Suppressor macrophage treated with lipopolysaccharide for 1 hour (primary cell): ENCODE measurements at places on chromosomes 6 and 20.

- peak; percentile 63 for DNase-seq
These were observed 12.9 kb downstream of the COX7A2 start for GRCh38 chr6:75230484-75231325.

DNA sequence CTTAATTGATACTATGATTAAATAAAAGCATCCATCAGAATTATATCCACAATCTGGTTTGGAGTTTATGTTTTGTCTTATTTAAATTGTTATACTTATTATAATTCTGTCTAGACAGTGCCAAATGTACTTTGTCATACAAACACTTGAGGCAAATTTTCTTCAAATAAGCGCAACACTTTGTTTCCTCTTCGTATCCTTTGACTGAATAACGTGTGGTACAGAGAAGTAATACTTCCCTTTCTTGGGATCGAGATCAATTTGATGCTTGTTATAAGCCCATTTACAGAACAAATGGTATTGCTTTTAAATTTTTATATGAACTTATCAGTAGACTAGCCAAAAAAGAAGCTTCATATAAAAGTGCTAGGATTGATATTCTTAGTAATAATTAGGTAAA, 111.0 kb downstream of the ATG5 start:
- peak; percentile 7 for DNase-seq

GRCh38 chr20:63372971-63373885, 12.1 kb upstream of the CHRNA4 start:
- no peak for DNase-seq

DNA sequence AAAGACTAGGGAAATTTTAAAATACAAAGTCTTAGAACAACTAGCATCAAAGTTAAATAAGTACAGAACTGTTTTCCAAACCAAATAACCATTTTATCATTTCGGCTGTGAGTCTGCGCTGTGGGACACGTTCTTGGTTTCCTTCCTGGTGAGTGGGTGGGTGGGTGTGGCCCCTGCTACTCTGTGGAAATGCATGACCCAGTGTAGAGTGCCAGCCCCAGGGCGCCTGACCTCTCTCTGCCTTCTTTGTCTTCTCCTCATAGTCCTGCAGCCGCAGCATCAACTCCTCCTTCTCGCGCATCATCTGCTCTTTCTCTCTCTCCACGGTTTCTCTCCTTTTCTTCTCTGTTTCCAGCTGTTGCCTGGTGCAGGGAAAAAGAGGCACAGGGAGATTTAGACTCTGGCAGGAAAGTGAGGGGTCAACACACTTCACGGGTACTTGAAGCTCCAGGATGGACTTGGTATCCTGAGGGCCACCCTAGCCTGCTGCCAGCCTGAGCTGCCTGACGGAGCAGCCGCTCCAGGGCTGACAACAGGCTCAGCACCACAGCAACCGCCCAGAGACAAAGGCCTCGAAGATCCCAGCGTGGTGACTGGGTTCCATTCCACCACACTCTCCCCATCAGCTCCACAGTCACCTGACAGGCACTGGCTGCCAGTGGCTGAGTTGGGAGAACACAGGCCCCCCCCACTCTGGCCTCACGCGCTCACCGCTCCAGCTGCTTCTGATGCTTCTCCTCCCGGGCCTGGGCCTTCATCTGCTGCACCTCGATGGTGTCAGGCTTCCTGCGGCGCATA, 48.4 kb downstream of the EZR start:
- DNase-seq = no peak

DNA sequence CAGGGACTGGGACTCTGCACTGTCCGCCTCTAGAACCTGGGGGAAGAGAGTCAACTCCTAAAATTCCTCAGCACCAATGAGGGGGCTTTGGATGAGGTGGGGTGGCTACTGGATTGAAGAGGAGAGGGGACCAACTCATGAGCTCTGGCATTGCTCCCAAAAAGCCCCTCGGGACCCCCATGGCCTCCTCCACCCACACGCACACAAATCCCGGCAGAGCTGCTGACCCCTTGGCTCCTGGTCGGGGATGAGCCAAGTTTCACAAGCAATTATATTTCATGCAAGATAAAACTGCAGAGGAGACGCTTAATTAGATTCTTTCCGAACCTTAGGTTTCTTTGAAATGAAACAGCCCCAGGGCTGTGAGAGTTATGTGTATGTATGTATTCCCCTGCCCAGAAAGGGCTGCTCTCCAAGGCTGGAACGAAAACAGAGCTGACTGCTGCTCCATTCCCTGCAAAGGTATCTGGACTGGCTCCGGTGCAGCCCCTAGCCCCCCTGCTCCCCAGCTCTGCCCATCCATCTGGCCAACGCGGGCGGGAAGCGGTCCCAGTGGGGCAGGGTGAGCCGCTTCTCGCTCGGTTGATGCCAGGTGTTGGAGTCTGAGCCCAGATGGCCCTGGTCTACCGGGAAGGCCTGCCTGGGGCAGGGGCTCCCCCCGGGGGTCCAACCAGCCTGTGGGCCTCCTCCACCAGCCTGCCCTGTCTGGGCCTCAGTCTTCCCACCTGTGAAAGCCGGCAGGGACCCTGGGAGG, 46.8 kb upstream of the STX16 start:
- DNase-seq = no peak

GRCh38 chr6:25013246-25013645, 77.5 kb upstream of the RIPOR2 start:
- no peak for DNase-seq

DNA sequence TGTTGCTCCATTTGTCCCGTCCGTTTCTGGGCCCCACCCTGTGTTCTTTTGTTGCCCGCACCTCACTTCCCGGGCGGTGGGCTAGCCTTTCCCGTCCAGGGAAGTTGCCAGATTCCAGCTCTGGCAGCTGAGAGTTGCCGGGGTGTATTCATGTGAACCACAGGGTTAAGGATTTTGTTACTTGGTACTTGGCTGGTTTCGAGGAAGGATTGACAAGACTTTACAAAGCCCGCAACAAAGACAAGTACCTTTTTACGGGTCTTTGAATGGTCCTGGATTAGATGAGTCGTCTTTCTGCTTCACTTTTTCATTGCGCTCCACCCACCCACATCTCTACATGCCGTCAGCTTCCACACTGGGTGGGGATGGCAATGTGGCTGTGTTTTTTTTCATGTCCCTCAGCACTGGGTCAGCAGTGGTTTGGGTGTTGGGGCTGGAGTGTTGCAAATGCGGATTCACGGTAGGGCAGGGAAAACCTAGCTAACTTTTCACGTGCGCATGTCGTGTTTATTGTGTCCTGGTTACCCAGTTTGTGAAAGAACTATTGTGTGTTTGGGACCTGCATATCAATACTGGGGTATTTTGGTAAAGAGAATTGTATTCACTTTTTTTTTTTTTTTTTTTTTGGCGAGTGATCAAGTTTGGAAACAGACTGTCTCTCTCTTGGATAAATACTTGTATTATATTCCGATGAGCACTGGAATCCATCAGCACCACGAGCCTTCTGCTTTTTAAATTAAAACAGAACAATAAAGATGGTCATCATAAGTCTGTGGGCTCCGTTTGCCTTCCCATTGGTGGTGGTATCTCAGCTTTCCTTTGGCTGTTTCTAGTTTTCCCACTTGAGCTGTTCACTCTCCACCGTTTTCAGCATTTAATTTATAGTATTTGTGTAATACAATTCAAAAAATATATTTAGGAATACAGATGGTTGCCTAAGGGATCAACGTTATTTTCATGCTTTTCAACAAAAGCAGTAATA, 1.2 kb downstream of the DUSP22 start:
- DNase-seq = peak; percentile 75

GRCh38 chr6:8499540-8499939, 64.2 kb upstream of the SLC35B3 start:
- no peak for DNase-seq

DNA sequence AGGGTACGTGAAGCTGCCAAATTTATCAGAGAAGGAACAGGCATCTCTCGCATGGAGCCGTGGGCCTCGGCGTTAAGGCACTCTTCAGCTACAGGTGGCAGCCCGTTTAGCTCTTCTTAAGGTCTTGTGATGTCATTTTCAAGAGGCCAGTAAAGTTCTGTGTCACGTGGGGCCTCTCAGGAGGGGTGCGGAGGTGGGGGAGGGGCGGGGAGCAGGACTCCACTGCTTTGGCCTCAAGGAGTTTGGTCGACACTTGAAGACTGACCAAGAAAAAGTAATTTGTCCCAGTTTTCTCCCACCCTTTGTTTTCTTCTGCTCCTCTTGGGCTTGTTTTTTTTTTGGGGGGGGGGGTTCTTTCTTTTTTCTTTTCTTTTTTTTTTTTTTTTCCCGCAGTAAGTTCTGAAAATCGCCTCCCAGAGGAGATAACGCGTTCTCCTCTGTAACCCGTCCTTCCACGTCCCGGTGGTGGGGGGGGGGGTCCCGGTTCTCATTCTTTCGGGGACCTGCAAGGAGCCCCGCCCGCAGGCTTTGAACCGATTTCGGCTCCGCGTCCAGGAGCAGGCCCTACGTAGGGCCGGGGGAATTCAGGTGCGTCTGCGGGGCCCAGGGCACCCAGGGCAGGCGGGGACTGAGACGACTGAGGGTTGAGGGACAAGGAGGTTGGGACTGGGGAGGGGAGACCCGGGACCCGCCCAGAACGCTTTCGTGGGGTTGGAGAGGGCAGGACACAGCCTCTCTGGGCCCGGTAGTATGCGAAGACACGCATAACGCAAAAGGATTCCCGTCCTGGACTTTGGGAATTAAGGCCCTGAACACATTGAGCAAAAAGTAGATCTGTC, 26.0 kb downstream of the GPX6 start:
- DNase-seq = no peak

- DNase-seq = peak; percentile 22
These were observed 837 bp upstream of the OSER1 start for GRCh38 chr20:44211177-44212039.

- DNase-seq = peak; percentile 12
These were observed 98.8 kb downstream of the SASH1 start for GRCh38 chr6:148441454-148441911.

DNA sequence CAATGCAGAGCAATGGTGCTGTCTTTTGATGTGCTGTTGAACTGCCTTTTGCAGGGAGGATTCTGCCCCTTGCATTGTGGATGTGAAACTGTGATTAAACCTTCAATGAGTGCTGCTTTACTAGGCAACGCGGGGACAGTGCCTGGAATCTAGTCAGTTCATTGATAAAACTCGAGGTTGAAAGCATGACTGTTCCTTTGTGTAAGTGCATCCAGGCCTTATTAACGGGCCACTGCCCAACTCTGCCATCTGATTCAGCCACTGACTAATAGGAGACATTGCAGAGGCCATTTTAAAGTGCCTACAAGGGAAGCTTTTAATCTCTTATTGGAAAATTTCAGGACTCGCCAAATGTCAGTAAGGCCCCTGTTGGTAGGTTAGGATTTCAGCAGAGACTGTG, 49.3 kb downstream of the SLC35F1 start:
- DNase-seq = no peak

DNA sequence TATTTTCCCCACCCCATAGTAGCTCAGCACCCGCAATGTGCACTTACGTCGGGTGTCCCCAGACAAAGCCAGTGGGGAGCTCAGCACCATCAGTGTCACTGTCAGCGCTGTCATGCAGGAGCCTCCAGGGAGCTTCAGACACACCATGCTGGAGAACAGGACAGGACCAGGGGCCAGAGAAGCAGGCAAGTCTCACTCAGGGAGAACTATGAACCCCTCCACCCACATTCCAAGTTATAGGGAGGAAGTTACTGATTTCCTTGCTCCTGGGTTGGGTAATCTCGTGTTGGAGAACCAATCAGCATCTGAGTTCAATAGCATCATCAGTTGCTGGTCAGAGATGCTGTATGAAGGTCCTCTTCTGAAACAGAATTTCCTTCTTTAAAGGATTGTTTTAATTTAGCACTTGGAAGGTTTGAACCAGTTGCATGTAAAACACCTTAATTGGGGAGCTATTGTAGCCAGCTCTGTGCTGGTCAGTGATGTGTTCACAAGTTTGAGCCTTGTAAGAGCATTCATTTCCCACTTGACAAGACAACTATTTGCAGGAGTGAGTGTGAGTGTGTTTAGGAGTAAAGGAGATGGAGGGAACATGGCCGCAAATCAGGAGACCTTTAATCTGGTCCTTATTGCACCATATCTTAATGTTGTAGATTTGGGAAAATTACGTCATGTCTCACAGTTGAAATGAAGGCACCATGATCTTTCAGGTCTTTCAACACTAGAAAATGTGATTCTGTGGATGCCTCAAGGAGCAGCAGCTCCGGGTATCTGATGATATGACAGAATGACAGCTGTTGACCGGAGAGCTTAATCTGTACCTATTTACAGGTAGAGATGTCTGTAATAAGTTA, at the start of gene HLA-DRB1:
Gene HLA-DRB1, minus strand, starts transcription at position 253 of the 854 bp plus-strand sequence. Its CDS starts 106 bp downstream, at position 147.
- peak; percentile 78 for DNase-seq

DNA sequence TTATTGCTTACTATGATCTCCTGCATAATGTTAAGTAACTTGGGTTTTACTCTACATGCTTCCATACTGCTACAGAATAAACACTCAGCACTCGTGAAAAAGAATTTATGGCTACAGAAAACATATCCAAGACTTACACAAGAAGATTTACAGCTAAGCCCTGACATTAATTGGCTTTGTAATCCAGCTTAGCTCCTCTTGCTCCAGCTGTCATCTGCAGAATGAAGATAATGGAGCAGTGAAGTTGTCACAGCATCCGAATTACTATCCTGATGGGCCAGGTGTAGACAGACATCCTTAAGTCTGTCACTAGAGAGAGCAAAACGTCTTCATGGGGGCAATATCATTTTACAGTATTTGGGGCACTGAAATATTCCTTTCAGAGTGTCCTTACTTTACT, 155.3 kb downstream of the PRKN start:
- no peak for DNase-seq

- no peak for DNase-seq
These were observed 569.2 kb downstream of the QKI start for GRCh38 chr6:163983679-163984078.

DNA sequence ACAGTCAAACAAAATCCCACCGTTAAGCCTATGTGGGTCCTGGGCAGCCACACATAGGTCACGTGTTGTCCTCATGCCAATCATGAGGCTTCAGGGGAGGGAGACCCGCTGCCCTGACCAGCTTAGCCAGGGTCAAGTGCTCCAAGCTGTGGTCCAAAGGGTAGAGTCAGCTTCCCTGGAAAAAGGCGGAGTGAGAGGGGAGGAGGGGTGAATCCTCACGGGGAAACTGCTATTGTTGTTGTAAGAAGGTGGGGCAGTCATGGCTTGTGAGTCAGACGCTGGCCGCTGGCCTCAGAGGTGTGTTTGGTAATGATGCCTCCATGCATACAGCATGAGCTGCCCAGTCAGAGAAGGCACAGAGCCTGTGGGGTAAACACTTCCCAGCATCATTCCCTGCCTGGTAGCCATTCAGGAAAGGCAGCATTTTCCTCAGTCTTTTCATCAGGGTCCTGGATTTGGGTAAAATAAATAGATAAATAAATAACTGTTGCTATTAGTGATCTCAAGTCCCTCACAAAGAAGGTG, 8.7 kb downstream of the CST3 start:
- peak; percentile 41 for DNase-seq

GRCh38 chr6:68779366-68779765, 144.3 kb downstream of the ADGRB3 start:
- no peak for DNase-seq

DNA sequence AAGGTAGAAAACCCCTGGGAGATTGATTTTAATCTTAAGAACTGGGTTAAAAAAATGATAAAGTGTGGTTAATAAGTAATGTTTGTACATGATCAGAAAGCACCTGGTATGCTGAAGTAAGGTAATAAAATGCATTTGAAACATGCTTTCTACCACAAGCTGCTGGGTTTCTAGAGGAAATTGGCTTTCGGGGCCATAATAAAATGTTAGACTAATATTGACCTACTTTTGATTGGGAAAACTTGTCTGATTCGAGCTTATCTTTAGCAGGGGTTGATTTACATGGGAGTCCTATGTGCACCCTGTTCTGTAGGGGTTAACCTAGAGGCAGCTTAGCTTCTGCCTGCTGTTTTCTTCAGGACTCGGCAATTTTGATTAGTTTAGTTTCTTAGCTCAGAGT, 50.5 kb downstream of the CRYBG1 start:
- no peak for DNase-seq

- DNase-seq = no peak
These were observed 401.6 kb upstream of the RUNX2 start for GRCh38 chr6:44926556-44926955.
